ENCODE measurements at places on chromosomes 5 and 9. TPM values are rescaled to one million over a fixed set of nuclear protein-coding genes. Genes with fewer than 3 reads are reported as not detected.

Gene PURA
- total RNA-seq: 41.7 TPM

Gene KCNIP1
- total RNA-seq: not detected

Gene SLC38A9
- total RNA-seq: 25.8 TPM

Gene IL4
- not detected for total RNA-seq

Gene CD14
- total RNA-seq: 81.0 TPM

Gene NUTM2G
- not detected for total RNA-seq

Gene PCDHA9
- total RNA-seq: not detected

Gene CKMT2
- total RNA-seq: 2.7 TPM

Gene GFPT2
- 43.5 TPM for total RNA-seq

Gene LOX
- 111 TPM for total RNA-seq

Gene OTP
- not detected for total RNA-seq

Gene PPP3R2
- total RNA-seq: not detected

Gene HMGCR
- 10.8 TPM for total RNA-seq

Gene TIMD4
- 3.6 TPM for total RNA-seq

Gene ANKRD20A1
- 2.6 TPM for total RNA-seq

Gene HK3
- 20.3 TPM for total RNA-seq

Gene RFESD
- 1.7 TPM for total RNA-seq

Gene DPP7
- total RNA-seq: 135 TPM

Gene PCDHGA9
- 8.3 TPM for total RNA-seq

Gene OR1L8
- 0.49 TPM for total RNA-seq

Gene PCDHB8
- total RNA-seq: 0.65 TPM

Gene ARID3C
- total RNA-seq: not detected

Gene ATP10B
- total RNA-seq: under 0.01 TPM

Gene SLC34A1
- total RNA-seq: not detected

Gene CXCL14
- 176 TPM for total RNA-seq

Gene LHX3
- not detected for total RNA-seq

Gene PALM2AKAP2
- 37.5 TPM for total RNA-seq

Gene ARHGEF28
- 11.6 TPM for total RNA-seq

Gene GABRA6
- total RNA-seq: not detected

Gene LRRC70
- total RNA-seq: 8.6 TPM

Gene IFNA13
- not detected for total RNA-seq

Gene GNG10
- 102 TPM for total RNA-seq

Gene QRFP
- not detected for total RNA-seq

Gene SLU7
- total RNA-seq: 77.1 TPM

Gene FAM219A
- total RNA-seq: 7.0 TPM

Gene NXNL2
- not detected for total RNA-seq

Gene SSNA1
- total RNA-seq: 26.7 TPM

Data from subcutaneous adipose tissue (tissue), 4 donors.